ENCODE measurements at places on chromosomes 7 and 10.
A peak's percentile ranks its signal among the peaks of the same experiment; 100 is the strongest.

DNA sequence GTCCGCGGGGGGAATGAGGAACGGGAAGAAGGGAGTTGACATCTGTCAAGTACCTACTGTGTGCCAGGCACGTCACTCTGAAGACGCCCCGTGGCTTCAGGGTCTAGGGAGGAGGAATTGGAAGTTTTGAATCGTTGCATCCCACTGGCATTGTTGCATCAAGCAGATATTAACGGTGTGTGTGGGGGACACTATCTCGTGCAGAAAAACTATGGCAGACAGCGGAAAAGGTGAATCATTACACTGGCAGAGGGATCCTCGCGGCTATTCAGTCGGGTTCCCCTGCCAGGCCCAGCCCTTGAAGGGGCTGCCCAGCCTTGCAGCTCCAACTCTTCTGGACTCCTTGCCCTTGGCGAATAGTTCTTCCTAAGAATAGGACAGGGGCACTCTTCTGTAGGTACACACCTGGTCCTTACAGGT, 1.0 kb upstream of the KIAA1549 start:
- DNase-seq: no peak

DNA sequence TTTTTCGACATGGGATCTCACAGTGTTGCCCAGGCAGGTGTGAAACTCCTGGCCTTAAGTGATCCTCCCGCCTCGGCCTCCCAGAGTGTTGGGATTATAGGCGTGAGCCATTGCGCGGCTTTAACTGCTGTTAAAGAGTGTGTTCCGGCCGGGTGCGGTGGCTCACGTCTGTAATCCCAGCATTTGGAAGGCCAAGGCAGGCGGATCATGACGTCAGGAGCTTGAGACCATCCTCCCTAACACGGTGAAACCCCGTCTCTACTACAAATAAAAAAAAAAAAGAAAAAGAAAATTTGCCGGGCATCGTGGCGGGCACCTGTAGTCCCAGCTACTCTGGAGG, 1.1 kb downstream of the RABGEF1 start:
- peak; percentile 52 for DNase-seq

GRCh38 chr7:49635800-49636199, 137.6 kb upstream of the VWC2 start:
- no peak for DNase-seq

DNA sequence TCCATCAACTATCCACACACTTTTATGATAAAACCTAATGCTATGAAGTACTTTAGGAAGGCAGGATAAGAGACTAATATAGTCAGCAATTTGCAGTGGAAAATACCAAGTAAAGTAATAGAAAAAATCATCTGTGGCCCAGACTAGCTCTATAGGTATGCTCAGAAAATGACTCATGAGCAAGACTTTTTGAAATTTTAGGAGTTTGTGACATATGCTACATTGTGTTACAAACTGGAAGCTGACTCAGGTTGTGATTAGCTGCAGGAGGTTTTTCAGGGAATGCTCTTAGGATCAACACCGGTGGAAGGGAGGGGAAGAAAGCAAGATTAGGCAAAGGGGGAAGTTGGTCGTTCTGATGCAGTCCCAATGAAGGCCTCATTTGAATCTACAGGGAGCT, 56.1 kb downstream of the FEZF1 start:
- peak; percentile 3 for DNase-seq

Data from fibroblast of skin of right biceps (primary cell).